Stimulated activated CD8-positive, alpha-beta memory T cell treated with anti-CD3 and anti-CD28 coated beads, Interleukin-12 subunit alpha, Interleukin-12 subunit beta, amount 100 ng/mL, for 4 hours (primary cell): ENCODE measurements at places on chromosomes 4 and X.

GRCh38 chr4:153398713-153399112 lies 54.2 kb downstream of the MND1 start:
- DNase-seq: no peak

DNA sequence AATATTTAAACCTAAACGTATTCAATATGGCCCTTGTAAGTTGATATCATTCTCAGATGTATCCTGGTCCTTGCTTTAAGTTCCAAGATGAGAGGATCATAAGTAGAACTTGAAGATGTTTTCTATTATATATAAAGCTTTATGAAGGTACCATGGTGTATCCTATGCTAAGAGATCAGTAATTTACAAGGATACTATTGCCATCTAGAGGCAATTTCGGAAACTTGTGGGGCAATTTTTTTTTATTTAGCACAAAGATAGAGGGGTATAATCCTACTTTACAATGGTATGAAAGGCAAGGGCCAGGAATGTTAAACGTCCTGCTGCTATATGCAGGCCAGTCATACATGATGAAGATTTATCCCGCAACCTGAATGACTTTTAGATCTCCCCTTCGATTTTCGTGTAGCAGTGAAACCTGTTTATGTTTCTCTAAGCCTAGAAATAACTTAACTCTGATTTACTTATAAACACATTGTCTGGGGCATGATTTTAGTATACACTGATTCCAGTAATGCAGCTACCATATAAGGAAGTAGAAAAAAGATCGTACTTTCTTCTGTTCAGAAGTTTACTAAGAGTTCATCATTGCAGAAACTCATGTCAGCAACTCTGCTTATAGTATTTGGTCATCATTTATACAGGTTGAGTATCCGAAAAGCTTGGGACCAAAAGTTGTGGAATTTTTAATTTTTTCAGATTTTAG lies 2.6 kb downstream of the SLC25A31 start:
- no peak for DNase-seq

DNA sequence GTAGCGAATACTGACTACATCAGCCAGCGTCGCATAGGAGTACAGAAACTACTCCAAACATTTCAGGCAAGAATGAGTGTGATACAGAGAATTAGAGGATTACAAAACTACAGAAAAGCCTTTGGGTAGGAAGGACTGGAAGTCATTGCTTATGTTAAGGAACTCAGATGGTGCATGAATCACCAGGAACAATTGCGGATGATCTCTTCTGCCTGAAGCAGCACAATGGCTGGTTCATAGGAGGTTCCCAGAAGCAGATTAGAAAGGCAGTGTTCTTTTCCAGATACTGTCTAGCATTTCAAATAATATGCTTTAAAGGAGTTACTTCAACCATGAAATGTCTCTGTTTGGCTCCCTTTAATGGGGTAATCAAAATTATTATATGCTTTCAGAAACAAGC lies 42.5 kb upstream of the MAP9 start:
- DNase-seq: no peak

DNA sequence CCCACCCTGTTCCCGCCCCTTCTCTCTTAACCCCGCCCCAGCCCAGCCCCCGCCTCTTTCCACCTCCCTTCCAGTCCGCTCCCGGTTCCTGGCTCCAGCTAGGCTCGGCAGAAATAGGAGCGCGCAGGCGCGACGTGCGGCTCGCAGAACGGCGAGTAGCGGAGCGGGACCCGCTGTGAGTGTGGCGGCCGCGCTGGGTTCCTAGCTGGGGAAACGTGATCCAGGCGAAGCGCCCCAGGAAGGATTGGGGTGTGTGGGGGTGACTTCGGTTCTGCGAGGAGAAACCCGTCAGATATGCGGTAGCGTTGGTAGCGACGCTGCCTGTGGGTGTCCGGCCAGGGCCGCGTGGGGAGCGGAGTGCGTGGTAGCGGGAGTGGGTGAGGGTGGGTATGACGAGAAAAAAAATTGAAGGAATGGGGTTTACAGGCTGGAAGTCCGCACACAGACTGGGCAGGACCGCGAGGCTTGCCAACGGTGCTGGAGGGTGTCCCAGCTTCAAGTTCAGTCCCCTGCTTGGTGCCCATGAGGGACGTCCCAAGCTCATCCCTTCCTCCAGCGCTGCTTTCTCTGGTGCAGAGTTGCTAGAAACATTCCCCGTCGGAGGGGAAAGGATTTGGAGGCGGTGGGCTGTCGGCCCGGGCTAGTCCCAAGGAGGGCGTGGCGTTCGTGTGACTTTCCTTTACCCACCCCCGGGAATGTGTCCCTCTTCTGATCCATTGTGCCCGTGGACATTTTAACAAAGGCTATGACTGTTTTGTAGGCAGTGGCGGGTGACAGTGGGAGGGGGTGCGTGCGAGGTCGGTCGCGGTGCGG lies at the start of gene PRRG1:
Gene PRRG1, plus strand, starts transcription at position 144 of the 813 bp plus-strand sequence. CDS start 56,886 bp downstream, outside the sequence.
- no peak for DNase-seq

DNA sequence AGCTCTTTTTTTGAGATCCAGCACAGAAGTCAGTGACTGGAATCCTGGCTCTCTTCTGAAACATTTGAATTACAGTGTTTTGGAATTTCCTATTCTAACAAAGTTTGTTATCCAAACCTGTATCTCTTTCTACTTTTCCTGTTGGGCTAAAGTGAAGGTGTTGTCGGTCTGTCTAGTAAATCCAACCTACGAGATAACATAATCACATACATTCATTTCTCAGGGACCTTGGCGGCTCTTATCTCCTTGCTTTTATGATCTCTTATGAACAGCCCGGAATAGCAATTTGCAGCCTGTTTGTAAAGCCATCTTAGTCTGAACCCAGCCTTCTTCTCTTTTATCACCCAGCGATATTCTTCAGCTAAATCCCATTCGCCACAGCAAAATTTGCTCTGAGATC lies 14.5 kb downstream of the PPARGC1A start:
- no peak for DNase-seq

GRCh38 chr4:185322803-185323202 lies 72.9 kb downstream of the LRP2BP start:
- no peak for DNase-seq

- no peak for DNase-seq
These were observed 1.9 kb upstream of the PACRGL start for GRCh38 chr4:20698382-20698781.

DNA sequence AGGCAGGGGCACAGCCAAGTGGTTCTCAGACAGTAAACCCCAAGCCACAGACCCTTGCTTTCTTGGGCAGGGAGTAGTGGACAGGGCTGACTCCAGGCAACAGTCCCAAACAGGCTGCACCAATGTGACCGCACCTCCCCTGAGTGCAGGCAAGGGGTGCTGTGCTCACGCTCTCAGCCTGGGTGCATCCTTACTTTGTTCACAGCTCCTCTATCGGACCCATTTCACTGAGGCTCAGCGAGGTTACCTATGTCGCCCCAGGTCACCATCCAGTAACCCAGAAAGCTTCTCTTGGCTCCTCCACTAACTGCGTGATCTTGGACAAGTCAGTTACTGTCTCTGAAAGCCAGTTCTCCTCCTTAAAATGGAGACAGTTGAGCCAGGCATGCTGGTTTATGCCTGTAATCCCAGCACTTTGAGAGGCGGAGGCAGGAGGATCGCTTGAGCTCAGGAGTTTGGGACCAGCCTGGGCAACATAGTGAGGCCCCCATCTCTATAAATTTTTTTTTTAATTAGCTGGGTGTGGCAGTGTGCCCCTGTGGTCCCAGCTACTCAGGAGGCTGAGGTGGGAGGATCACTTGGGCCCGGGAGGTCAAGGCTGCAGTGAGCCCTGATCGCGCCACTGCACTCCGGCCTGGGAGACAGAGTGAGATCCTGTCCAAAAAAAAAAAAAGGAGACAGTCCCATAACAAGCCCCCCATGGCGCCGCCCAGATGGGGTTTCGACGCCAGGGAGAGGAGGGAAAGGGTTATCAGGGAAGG lies 823 bp upstream of the MAN2B2 start:
- no peak for DNase-seq

DNA sequence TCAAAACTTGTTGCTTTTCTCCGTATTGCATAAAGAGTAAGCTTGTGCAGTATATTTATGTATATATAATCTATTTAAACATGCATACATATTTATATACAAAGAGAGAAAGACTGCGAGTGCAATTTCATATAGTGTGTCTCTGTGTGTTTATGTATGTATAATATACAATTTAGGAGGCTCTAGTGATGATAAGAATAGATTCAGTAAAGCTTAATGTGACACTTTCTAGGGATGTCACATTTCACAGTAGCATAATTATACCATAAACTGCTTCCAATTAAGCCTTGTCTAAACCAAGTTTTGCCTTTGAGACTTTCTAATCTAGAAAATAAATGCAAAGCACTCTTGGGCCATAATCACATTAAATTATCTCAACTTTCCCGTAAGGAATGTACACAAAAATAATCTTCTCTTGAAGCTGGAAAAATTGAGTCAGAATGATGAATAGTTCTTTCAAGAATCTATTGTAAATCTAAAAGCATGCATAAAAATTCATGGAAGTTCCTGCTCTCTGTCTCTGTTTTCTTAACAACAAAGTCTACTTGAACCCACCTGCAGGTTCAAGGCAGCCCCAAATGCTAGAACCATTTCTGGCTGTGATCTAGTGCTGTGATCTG lies 114.1 kb upstream of the NPY2R start:
- no peak for DNase-seq

DNA sequence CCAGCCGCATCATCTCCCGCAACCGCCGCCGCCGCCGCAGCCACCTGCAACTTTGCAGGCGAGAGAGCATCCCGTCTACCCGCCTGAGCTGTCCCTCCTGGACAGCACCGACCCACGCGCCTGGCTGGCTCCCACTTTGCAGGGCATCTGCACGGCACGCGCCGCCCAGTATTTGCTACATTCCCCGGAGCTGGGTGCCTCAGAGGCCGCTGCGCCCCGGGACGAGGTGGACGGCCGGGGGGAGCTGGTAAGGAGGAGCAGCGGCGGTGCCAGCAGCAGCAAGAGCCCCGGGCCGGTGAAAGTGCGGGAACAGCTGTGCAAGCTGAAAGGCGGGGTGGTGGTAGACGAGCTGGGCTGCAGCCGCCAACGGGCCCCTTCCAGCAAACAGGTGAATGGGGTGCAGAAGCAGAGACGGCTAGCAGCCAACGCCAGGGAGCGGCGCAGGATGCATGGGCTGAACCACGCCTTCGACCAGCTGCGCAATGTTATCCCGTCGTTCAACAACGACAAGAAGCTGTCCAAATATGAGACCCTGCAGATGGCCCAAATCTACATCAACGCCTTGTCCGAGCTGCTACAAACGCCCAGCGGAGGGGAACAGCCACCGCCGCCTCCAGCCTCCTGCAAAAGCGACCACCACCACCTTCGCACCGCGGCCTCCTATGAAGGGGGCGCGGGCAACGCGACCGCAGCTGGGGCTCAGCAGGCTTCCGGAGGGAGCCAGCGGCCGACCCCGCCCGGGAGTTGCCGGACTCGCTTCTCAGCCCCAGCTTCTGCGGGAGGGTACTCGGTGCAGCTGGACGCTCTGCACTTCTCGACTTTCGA lies 654 bp downstream of the ATOH1 start:
- DNase-seq: no peak

DNA sequence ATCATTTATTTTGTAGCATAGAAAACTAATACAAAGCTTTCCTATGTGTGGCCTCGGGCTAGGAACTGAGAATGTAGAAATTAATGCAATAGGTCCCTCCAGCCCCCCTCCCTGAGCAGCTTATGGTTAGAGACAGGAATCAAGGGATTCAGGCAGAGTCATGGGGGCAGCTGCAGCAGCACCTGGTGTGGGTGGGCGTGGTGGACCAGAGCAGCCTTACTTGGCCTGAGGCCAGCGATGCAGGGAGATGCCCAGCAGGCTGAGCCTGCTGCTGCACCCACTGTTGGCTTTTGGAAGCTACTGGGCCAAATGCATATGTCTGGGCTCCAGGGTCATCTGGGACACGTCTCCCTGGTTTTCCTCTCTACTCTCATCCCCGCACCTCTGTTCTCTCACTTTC lies 74.0 kb downstream of the STK32B start:
- no peak for DNase-seq

GRCh38 chr4:5784960-5785611 lies 74.1 kb downstream of the EVC start:
- DNase-seq: no peak

DNA sequence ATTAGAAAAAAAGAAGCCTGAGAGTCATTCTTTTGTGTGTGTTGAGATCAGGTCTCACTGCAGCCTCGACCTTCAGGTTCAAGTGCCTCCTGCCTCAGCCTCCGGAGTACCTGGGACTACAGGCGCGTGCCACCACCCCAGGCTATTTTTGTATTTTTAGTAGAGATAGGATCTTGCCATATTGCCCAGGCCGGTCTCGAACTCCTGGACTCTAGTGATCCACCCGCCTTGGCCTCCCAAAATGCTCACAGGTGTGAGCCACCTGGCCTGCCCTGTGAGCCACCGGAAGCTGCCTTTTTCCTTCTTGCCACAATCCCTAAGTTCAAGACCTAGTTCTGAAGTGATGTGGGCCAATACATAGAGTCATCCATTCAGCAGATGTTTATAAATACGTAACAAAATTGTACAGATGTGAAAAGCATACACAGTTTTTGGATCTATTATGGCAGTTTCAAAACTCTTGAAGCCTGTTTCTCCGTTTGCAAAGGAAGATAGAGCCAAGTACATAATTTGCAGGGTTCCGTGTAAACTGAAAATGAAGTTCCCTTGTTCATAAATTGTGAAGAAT lies 536 bp upstream of the CTSO start:
- no peak for DNase-seq

- no peak for DNase-seq
These were observed 72.2 kb upstream of the GABRG1 start for GRCh38 chr4:46196086-46196485.

GRCh38 chrX:54748626-54749025 lies 49.4 kb downstream of the ITIH6 start:
- DNase-seq: no peak

GRCh38 chr4:119570401-119570800 lies 58.2 kb downstream of the PDE5A start:
- no peak for DNase-seq

DNA sequence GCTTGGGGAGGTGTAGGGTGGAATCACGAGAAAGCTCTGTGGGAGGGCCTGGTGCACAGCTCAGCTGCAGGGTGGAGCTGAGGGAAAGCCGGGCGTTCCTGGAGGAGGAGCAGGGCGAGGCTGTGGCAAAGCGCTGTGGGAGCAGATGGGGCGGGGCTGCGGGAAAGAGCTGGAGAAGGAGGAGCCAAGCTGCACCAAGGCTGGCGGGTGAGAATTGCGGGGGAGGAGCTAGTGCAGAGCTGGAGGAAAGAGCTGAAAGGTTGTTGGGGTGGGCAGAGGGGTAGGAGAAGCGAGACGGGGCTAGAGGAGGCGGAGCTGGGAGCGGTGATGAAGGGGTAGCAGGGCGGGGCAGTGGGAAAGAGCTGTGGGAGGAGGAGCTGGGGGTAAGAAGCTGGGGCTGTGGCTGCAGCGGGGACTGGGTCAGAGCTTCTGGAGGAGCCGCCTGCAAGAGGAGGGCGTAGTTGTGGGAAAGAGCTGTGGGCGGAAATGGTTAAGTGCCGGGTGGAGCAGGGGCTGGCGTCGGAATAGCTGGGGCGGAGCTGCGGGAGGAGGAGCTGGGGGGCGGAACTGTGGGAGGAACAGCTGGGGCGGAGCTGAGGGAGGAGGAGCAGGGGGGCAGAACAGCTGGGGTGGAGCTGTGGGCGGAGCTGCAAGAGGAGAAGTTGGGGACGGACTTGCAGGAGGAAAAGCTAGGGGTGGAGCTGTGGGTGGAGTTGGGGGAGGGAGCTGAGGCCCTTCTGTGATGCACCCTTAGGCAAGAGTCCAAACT lies 1.8 kb upstream of the EOLA2 start:
- peak; percentile 75 for DNase-seq
